ENCODE measurements at places on chromosomes 11 and 22. TPM values are rescaled to one million over a fixed set of nuclear protein-coding genes. Genes with fewer than 3 reads are reported as not detected.

The NOX4 gene
- total RNA-seq = not detected

The SCO2 gene
- 11.7 TPM for total RNA-seq

The ALDH3B2 gene
- total RNA-seq = not detected

The SMIM35 gene
- total RNA-seq = 0.17 TPM

The TMPRSS4 gene
- total RNA-seq = not detected

The SCN2B gene
- not detected for total RNA-seq

The XKR3 gene
- not detected for total RNA-seq

The IL10RA gene
- total RNA-seq = 154 TPM

The CARD18 gene
- not detected for total RNA-seq

The ALX4 gene
- total RNA-seq = not detected

The SLC35E4 gene
- 2.0 TPM for total RNA-seq

The OR2AG2 gene
- not detected for total RNA-seq

The FOLH1 gene
- not detected for total RNA-seq

The SELENOM gene
- total RNA-seq = 2.1 TPM

The MUC5B gene
- total RNA-seq = not detected

The CRYAB gene
- total RNA-seq = not detected

The DENND6B gene
- total RNA-seq = 4.5 TPM

The ABTB2 gene
- total RNA-seq = 0.43 TPM

The CEP126 gene
- total RNA-seq = 0.51 TPM

The LRRC55 gene
- total RNA-seq = not detected

The KIF18A gene
- 21.5 TPM for total RNA-seq

The MIF gene
- 985 TPM for total RNA-seq

The PHLDB1 gene
- 0.43 TPM for total RNA-seq

The CENPM gene
- 69.3 TPM for total RNA-seq

The LDLRAD3 gene
- not detected for total RNA-seq

The TNNT3 gene
- 11.5 TPM for total RNA-seq

The SLC1A2 gene
- not detected for total RNA-seq

The LMNTD2 gene
- total RNA-seq = 4.5 TPM

The CELSR1 gene
- total RNA-seq = 0.15 TPM

The MMP1 gene
- not detected for total RNA-seq
